ENCODE measurements at places on chromosomes 7 and 10.

DNA sequence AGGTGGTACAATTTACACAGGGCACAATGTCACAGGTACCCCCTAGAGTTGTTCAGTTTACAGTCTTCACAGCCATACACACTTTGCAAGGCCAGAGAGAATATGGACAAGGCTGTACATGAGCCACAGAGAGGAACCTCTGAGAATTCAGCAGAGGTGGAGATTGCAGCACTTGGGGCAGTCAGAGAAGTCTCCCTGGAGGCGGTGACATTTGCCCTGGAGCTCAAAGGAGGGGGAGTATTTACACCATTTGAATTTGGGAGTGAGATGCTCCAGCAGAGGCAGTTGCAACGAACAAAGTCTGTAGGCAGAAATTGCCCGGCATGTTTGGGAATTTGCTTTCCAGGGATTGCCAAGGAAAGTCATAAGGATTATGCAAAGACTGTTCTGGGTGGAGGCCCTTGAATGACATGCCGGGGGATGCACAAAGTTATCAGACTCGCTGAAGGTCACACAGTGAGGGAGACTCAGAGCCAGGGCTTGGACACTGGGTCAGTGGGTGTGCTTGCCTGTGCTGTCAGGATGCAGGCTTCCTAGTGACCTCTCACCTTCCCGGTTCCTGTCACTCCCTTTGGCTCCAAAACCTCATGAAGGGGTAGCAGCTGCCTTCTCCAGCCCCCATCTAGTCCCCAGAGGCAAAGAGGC is 160.7 kb upstream of the PCBD1 start:
- DNase-seq = no peak

DNA sequence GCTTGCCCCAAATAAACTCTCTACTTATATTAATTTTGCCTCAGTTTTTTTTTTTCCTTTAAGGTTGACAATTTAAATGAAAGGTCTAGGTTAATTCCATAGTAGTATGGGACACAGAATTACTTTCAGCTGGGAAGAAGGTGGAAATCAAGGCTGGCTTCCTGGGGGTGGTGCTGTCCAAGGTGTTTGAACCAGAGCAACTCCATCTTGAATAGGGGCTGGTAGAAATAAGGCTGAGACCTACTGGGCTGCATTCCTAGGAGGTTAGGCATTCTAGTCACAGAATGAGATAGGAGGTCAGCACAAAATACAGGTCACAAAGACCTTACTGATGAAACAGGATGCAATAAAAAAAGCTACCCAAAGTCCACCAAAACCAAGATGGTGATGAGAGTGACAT is 1190.8 kb upstream of the AUTS2 start:
- DNase-seq = no peak

GRCh38 chr10:101696632-101697031 is 1.7 kb upstream of the FBXW4 start:
- DNase-seq = no peak

DNA sequence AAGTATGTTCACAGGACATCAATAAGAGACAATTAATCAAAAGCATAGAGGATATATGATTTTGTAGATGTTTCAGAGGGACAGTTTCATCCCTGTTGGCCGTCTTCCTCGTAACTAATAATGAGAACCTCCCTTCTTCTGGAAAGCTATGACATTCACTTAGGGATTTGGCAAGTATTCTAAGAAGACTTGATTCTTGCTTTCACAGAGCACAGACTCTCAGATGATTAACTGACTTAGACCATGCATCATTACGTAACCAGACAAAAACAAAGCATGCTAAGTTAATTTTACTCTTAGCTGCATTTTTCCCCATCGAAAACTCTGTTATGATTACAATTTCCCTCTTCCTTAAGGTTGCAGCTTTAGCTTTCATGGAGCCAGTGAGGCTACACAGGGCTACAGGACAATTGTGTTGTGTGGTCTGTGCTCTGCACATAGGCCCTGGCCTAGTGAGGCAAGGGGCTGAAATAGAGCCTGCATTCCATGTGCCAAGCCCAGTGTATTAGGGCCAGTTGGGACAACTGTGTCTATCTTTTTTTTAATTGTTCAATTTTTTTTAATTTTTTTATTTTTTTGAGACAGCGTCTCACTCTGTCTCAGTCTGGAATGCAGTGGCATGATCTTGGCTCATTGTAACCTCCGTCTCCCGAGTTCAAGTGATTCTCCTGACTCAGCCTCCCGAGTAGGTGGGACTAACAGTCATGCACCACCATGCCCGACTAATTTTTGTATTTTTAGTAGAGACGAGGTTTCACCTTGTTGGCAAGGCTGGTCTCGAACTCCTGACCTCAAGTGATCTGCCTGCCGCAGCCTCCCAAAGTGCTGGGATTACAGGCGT is 105.3 kb downstream of the PLXDC2 start:
- peak; percentile 50 for DNase-seq

DNA sequence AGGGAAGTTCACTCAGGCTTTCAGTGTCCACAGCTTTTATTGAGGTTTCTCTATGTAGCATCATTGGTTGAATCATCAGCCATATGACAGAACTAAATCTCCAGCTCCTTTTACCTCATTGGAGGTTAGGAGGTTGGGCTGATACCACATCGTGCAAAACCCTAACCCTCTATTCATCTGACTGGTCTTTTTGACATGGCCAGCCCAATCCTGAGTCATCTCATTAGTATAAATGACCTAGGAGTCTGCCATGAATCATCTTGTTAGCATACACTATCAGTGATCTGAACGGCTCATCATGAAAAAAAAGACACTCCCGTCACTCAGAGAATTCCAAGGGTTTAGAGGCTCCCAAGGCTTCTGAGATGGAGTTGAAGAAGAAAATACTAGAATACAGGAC is 669.8 kb upstream of the POT1 start:
- DNase-seq = no peak

GRCh38 chr10:14074062-14074884 is 256.5 kb downstream of the FRMD4A start:
- peak; percentile 98 for DNase-seq

- no peak for DNase-seq
Measured at GRCh38 chr7:55251313-55251712, 113.8 kb upstream of the LANCL2 start.

DNA sequence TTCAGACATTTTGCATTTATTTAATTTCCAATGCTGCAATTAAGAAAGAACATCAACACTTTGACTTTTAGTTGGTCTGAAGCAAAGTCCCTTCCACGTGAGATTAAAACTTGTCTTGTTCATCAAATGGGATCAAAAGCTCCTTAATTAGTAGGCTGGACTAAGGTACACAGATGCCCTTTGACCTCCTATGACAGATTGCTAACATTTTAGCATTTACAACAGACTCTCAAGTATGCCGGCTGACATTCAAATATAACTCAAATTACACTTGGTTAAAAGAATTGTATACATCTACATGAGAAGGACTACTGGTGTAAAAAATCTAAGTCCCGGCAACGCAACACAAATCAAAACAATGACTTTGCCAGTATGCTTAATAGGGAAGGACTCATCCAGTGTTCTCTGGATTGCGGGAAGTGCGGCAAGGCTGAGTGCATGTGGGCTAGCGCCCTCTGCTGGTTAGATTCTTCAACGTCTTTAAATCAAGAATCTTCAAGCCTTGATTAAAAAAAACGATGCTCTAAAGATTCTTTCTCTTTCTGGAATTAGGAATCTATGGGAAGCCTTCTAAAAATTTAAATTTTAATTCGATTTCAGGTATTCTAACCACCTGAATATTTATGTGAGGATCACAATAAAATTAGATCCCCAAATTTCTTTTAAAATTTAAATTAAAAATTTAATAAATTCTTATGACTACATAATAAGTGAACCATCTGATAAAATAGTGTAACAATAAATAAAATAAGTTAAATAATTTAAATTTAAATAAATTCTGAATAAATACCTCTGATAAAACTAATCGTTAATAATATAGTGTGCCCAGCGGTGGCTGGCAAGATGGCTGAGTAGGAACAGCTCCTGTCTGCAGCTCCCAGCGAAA is 444.7 kb downstream of the DGKB start:
- peak; percentile 73 for DNase-seq
